ENCODE measurements at places on chromosomes 3 and 15.

DNA sequence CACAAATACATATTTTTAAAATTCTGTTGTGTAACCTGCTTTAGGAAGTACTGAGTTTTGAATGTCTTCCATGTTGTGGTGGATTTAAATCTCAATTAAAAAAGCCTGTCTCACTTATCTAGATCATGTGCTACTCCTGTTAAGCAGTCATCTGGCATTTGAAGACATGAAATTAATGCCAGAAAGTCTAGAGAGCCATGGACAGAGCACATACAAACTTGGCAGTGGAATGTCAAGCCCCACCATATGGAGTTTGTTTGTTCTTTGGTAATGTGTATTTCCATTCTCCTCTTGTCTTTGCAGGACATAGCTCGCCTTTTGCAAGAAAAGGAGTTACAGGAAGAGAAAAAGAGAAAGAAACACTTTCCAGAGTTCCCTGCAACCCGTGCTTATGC lies 39.3 kb upstream of the UTS2B start:
- DNase-seq, result peak; percentile 95

- DNase-seq, result no peak
Measured at GRCh38 chr3:34534013-34534412, 735.6 kb downstream of the PDCD6IP start.

DNA sequence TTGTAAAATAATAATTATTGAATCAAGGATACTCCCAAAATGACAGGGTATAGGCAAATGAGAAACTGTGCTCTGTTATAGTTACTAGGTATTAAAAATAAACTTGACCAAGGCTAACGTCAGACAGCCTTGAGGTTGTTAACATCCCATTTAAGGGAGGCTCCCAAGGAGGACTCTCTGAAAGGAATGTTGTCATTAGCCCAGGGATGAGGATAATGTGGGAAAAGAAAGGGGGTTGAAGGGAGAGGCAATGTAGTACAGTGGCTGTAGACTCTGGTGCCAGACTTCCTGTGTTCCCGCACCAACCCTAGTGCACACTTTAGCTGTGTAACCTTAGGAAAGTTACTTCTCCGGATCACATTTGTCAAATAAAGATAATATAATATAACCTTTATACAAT lies 47.0 kb upstream of the RARB start:
- no peak for DNase-seq

- DNase-seq, result no peak
Measured at GRCh38 chr15:69465253-69465652, 12.6 kb downstream of the RPLP1 start.

- DNase-seq, result no peak
Measured at GRCh38 chr3:6680119-6680806, 180.7 kb upstream of the GRM7 start.

DNA sequence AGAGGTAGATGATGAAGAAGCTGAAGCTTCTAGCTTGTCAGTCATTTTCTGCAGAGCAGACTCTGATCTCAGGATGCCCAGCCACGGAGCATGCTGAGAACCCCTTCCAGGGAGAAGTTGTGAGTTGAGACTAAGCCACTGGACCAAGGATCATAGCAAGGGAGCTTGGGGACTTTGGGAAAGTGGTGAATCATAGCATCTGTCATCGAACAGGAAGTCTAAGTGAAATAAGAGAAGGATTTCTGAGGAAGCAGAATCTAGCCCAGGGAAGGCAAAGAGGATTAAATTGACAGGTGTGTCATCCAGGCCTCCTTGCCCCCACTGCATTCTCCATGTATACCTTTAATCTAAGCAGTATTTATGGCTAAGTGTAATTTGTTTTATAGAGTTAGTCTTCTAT lies 71.8 kb upstream of the TMEM108 start:
- no peak for DNase-seq

DNA sequence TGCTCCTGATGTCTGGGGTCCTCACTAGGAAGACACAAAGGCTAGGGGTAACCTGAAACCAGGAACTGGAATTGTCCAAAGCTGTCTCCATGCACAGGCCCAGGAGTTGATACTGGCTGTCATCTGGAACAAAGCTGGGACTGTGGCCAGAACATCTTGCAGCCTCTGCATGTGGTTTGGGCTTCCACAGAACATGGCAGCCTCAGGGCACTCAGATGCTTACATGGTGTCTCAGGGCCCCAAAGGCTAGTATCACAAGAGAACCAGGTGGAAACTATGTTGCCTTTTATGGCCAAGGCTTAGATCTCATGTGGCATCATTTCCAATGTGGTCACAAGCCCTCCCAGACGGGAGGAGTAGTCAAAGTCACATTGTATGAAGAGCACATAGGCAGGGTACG lies 335.2 kb upstream of the TRIM42 start:
- no peak for DNase-seq

DNA sequence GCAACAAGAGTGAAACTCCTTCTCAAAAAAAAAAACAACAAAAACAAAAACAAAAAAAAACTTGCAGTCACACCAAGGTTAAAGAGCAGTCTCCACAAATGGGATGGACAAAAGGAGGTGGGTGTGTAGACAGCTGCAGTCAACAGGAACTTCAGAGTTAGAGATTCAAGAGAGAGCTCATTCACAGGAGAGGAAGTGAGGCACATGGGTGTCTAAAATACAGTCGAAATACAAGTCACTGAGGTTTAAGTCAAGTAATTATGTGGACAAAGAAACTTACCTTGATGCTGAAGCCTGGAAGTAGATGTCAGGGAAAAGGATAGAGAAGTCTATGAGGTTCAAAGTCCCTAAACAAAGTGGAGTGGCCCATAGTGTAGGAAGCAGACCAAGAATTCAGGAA lies 14.8 kb downstream of the MRPS11 start:
- DNase-seq, result no peak

DNA sequence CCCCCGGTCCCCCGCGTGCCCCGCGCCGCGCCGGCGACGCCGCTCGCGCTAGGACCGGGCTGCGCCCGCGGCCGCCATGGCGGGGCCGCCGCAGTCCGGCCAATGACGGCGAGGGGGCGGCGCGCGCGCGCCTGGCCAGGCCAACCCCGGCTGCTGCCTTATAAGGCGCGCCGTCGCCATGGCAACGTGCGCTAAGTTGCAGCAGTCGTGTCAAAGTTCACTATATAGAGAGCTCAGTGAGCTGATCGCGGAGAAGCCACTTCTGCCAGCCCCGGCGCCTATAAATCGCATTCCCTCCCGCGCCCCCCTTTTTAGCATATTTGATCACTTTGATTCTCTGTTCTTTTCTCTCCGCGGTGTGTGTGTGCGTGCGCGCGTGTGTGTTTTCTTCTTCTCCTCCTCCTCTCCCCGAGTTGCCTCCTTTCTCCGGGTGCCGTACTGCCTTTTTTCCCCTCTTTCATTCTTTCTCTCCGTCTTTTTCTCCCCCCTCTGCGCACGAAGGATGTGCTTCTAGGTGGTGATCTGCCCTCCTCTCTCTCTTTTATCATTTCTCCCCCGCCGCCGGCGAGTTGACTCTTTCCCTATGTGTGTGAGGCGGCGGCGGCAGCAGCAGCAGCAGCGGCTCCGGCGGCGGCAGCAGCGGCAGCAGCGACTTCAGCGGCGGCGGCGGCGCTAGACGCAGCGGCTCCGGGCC lies at the start of gene NR2F2:
Gene NR2F2 (plus strand): TSS at position 251 of the 694 bp plus-strand sequence. CDS start 1,406 bp downstream, outside the sequence.
- DNase-seq, result peak; percentile 99

GRCh38 chr3:23981955-23982354 lies 36.9 kb downstream of the NR1D2 start:
- no peak for DNase-seq

GRCh38 chr3:185534511-185534910 lies 17.9 kb downstream of the LIPH start:
- DNase-seq, result no peak

- DNase-seq, result no peak
Measured at GRCh38 chr15:98067339-98067738, 106.8 kb downstream of the ARRDC4 start.

GRCh38 chr3:138473391-138473790 lies 39.0 kb downstream of the ESYT3 start:
- DNase-seq, result no peak

GRCh38 chr15:42101861-42102260 lies 7.5 kb upstream of the PLA2G4D start:
- DNase-seq, result peak; percentile 31

DNA sequence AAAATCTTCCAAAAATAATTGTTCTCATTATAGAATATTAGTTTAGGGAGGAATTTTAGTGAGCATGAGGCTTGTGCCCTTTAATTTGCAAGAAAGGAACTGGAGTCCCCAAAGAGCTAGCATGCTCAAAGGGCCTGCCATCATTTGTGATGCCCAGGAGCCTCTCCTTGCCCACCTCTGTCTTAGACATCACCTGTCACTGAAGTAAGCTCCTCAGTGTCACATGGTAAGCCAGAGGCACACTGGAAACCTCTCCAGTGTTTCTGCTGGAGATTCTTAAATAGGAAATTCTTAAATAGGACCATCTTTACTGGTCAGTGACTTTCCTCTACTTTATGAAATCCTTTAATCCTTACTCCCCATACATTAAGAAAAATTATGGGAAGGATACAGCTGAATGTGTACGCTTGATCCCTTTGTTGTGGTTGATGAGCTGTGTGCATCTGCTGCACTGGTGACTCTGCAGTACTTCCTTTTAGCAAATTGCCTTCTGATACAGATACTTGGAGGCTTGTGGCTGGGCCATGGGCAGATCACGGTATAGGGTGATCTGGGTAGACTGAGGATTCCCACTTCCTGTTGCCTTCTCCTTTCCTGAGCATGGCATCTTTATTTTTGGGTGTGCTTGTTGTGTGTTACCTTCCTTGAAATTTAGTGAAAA lies 197.4 kb downstream of the KLHL25 start:
- no peak for DNase-seq

- no peak for DNase-seq
Measured at GRCh38 chr15:80333261-80333660, 70.9 kb upstream of the ARNT2 start.

DNA sequence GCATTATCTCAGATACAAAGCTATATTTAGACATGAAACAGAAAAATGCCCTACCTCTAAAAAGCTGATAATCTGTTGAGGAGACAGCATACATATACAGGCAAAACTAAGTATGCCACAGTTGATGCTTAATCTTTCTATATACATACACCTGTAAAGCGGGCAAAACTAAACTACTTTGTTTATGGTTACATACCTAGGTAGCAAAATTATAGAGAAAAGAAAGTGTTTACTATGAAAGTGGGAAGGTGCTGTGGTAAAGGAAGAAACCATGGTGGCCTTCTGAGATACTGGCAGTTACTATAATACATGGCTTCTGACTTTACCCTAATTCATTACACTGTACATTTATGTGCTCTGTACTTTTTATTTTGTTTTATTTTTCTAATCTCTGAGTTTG lies 36.0 kb upstream of the NR1I2 start:
- no peak for DNase-seq

- DNase-seq, result no peak
Measured at GRCh38 chr15:94387442-94387841, 156.1 kb downstream of the MCTP2 start.
